Hepatocyte (in vitro differentiated cells): ENCODE measurements at places on chromosomes 12 and 14. TPM values are rescaled to one million over a fixed set of nuclear protein-coding genes. Genes with fewer than 3 reads are reported as not detected.

The RAD9B gene
- 0.23 and 0.24 TPM in 2 replicates for total RNA-seq

The ZDHHC22 gene
- total RNA-seq, result 0.04 TPM in 1 of 2 replicates, not detected in the other

The ADCY4 gene
- total RNA-seq, result 0.63 and 1.4 TPM in 2 replicates

The CCDC196 gene
- total RNA-seq, result not detected in 2 replicates

The RNASE7 gene
- not detected in 2 replicates for total RNA-seq

The LRTM2 gene
- total RNA-seq, result not detected in 2 replicates

The SMIM41 gene
- not detected in 2 replicates for total RNA-seq

The SLC10A1 gene
- total RNA-seq, result 1.7 and 3.0 TPM in 2 replicates

The TMEM233 gene
- not detected in 2 replicates for total RNA-seq

The IL22 gene
- not detected in 2 replicates for total RNA-seq

The GALNT16 gene
- total RNA-seq, result 1.7 and 2.4 TPM in 2 replicates

The P2RX2 gene
- not detected in 2 replicates for total RNA-seq

The MLEC gene
- total RNA-seq, result 132 and 135 TPM in 2 replicates

The RFX4 gene
- total RNA-seq, result not detected in 2 replicates

The SARNP gene
- 84.2 and 118 TPM in 2 replicates for total RNA-seq

The ARHGAP9 gene
- total RNA-seq, result 0.44 and 2.0 TPM in 2 replicates

The RTN1 gene
- 1.1 and 1.6 TPM in 2 replicates for total RNA-seq

The ANHX gene
- total RNA-seq, result not detected in 2 replicates

The METTL3 gene
- 31.9 and 44.1 TPM in 2 replicates for total RNA-seq

The IRAK3 gene
- 7.5 and 8.6 TPM in 2 replicates for total RNA-seq

The FOXN4 gene
- total RNA-seq, result not detected in 2 replicates

The C12orf60 gene
- total RNA-seq, result 1.5 and 2.3 TPM in 2 replicates

The VPS33A gene
- total RNA-seq, result 35.2 and 40.5 TPM in 2 replicates

The VTI1B gene
- 49.2 and 55.0 TPM in 2 replicates for total RNA-seq

The BICD1 gene
- total RNA-seq, result 16.7 and 23.6 TPM in 2 replicates

The PLBD1 gene
- total RNA-seq, result 19.1 and 20.8 TPM in 2 replicates

The ENDOU gene
- 0.30 and 1.8 TPM in 2 replicates for total RNA-seq

The PRKCH gene
- 11.2 and 16.3 TPM in 2 replicates for total RNA-seq

The AMN gene
- 157 and 169 TPM in 2 replicates for total RNA-seq

The ALX1 gene
- 3.4 and 3.9 TPM in 2 replicates for total RNA-seq

The SPTB gene
- total RNA-seq, result 1.1 and 2.1 TPM in 2 replicates

The OTX2 gene
- total RNA-seq, result 0.53 TPM in 1 of 2 replicates, not detected in the other

The RDH5 gene
- 36.2 and 48.7 TPM in 2 replicates for total RNA-seq

The CCDC198 gene
- total RNA-seq, result 21.8 and 34.5 TPM in 2 replicates

The TSPAN19 gene
- total RNA-seq, result not detected in 2 replicates

The MIPOL1 gene
- total RNA-seq, result 12.2 and 16.6 TPM in 2 replicates

The SERPINA10 gene
- 19.1 and 23.0 TPM in 2 replicates for total RNA-seq

The WSCD2 gene
- 3.8 and 4.2 TPM in 2 replicates for total RNA-seq

The MBD6 gene
- 6.6 and 7.0 TPM in 2 replicates for total RNA-seq

The SPIC gene
- total RNA-seq, result not detected in 2 replicates

The OR4E2 gene
- not detected in 2 replicates for total RNA-seq

The FAM90A1 gene
- not detected in 2 replicates for total RNA-seq

The NKX2-1 gene
- total RNA-seq, result 2.7 and 4.7 TPM in 2 replicates

The HCAR3 gene
- total RNA-seq, result 0.12 and 0.30 TPM in 2 replicates

The ERP27 gene
- total RNA-seq, result 48.0 and 49.7 TPM in 2 replicates

The ANKRD33 gene
- not detected in 2 replicates for total RNA-seq

The ABHD12B gene
- total RNA-seq, result not detected in 2 replicates

The KRT6A gene
- 5.5 and 6.8 TPM in 2 replicates for total RNA-seq

The PKP2 gene
- total RNA-seq, result 58.0 and 60.0 TPM in 2 replicates

The KERA gene
- total RNA-seq, result 0.10 TPM in 1 of 2 replicates, not detected in the other

The ALKBH1 gene
- 9.0 and 11.8 TPM in 2 replicates for total RNA-seq

The KCNH3 gene
- total RNA-seq, result 0.30 and 1.0 TPM in 2 replicates

The GSG1 gene
- total RNA-seq, result 1.5 TPM in 1 of 2 replicates, not detected in the other

The ST8SIA1 gene
- 1.5 and 2.0 TPM in 2 replicates for total RNA-seq

The NGB gene
- total RNA-seq, result not detected in 2 replicates

The MANSC4 gene
- 0.63 TPM in 1 of 2 replicates, not detected in the other for total RNA-seq

The ESR2 gene
- 0.28 and 1.00 TPM in 2 replicates for total RNA-seq

The REP15 gene
- total RNA-seq, result 1.6 and 4.7 TPM in 2 replicates

The SPSB2 gene
- total RNA-seq, result 10.8 and 14.1 TPM in 2 replicates

The FZD10 gene
- total RNA-seq, result 1.3 and 1.7 TPM in 2 replicates
